ENCODE measurements at places on chromosomes 13 and 19.

- DNase-seq = no peak
These were observed 758.4 kb upstream of the SLITRK1 start for GRCh38 chr13:84640691-84641090.

GRCh38 chr13:34696296-34696695 lies 245.8 kb upstream of the NBEA start:
- DNase-seq = no peak

DNA sequence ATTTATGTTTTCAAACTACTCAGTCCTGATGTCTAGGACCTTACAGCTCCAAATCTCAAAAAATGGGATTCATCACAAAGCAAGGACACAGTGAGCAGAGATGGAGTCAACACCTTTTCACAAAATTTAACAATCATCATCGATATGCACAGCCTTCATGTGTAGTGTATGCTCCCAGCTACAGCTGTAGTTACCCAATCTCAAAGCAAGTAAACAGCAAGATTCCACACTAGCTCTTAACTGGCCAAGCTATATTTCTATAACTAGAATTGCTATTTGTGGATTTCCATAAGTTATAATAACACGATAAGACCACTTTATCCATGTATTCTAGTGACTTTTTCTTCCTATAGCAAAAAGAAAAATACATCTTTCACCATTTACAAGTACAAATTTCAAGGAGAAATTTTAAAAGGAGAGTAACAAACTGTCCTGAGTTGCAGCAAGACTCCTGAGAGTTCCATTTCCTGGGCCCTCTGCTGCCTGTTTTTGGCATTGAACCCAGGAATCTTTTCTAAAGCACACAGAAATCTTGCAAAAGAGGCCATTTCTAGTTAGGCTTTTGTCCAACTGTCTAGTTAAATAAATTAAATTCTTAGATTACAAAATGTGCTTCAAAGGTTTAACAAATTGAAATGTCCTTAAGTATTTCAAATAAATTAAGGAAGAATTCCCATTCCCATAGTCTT lies 460.6 kb downstream of the FGF14 start:
- peak; percentile 38 for DNase-seq

DNA sequence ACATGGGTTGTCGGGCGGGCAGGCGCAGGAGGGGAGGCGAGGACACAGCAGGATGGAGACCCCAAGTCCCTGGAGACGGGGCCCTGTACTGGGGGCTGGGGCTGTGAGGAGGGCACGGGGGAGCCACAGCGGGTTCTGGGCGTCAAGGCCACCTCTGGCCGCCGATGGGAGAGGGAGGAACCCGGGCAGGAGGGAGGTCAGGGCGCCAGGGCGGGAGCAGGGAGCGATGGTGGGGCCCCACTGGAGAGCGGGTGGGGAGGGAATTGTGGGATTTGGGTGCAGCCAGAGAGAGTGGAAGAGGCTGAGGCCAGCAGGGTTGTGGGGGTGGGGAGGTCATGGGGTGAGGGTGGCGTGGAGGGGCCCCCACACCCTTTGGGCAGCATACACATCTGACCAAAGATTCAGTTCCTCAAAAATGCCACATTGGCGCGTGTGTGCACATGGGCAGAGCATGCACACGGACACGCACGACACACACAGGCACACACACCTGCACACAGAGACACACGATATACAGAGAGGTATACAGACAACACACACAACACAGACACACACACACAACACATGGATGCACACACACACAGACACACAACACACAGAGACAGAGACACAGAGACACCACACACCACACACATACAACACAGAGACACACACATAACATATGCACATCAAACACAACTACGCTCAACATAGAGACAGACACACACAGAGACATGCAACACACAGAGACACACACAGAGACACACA lies 54.9 kb downstream of the AP1M1 start:
- no peak for DNase-seq

DNA sequence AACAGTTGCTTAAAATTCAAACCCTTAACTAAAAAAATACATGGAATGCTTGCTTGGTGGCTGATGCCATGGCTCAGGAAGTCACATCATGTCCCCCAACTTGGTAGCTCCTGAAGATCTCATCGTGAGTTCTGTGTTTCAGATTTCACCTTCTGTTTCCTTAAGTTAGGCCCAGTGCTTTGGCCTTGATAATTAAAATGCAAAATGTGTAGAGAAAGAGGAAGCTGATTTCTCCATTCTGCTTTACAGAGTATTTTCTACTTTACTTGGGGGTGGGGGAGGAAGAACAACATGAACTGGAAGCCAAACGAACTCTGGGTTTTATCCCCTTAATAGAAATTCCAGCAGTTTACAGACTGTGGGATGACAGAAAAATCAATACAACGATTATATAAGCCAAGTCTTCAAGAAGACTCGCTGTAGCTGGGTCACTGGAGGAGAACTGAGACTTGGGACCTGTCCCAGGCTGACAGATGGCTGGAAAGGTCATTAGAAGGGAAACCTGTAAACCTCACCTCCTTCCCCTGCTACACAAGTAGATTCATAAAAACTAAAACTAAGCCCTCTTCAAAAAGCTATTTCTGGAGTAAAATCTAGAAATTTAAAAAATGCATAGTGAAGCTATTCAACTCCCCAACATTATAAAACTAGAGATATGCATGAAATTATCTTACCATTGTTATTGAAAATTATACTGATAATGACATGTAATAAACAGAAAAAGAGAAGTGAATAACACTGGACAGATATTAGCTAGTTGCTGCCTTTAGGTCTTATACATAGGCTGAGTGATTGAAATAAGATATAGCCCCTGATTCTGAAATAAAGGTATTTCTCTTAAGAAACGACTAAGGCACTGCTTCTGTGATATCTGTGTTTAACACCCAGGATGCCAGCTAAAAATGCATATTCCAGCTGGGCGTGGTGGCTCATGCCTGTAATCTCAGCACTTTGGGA lies 22.1 kb upstream of the GGACT start:
- peak; percentile 85 for DNase-seq

DNA sequence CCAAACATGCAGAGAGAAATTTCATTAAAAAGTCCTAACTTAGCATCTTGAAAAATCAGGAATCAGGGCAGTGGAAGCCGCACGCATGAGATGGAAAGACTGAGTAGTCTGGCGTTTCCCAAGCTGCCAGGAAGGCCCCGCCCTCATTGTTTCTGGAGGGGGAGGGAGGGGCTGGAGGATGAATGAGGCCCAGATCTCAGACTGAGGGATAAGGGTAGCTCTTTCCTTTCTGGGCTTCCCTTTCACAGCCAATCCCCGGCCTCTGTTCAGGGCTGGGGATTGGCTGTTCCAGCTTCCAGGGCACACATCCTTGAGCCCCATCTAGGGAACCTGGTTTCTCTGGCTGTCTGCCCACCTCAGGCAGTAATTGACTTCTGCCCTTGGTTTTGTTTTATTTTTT lies 7.3 kb downstream of the C19orf53 start:
- peak; percentile 75 for DNase-seq

DNA sequence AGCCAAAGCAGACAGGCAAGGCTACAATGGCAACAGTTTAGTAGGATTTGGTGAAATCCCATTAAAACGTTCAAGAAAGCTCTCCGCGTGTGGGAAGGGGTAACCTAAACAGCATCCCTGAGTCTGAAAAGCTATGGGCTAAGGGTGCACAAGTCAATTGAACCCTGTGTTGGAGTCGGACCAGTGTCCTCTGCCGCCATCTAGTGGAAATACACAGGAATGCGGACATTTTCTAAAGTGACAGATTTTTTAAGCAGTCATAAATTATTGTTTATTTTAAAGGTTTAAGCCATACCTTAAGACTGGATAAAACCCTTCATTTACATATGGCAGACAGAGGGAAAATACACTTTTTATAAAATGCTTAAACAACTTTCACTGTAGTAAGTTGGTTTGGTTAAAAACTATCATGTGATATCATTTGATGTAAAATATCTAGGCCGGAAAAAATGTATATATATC lies 26.5 kb upstream of the LSM14A start:
- DNase-seq = peak; percentile 47

- DNase-seq = no peak
These were observed 7.0 kb downstream of the ARMC6 start for GRCh38 chr19:19040417-19040816.

DNA sequence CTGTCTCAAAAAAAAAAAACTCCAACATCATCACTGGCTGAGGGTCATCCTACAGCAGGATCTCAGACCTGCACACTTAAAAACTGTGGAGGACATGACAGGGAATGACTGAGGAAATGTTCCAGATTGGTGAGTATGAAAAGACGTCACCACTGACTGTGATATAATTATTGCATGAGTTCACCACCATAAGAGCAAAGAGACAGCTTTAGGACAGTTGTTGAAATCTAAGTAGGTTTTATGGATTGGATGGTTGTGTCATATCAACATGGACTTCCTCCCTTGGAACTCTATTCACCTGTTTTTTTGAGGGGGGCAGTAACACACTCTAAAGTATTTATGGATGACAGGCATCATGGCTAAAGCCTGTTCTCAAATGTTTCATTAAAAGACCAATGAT lies 31.5 kb downstream of the KLF12 start:
- no peak for DNase-seq

- DNase-seq = no peak
These were observed 512 bp downstream of the MED4 start for GRCh38 chr13:48094404-48094780.

GRCh38 chr19:52584736-52585440 lies 14.8 kb downstream of the ZNF701 start:
- DNase-seq = no peak

- DNase-seq = peak; percentile 54
These were observed at the start of gene SHISA7 for GRCh38 chr19:55443045-55443823. Gene SHISA7, minus strand, starts transcription at chr19:55443300. Its CDS starts 437 bp downstream, at chr19:55442863.

DNA sequence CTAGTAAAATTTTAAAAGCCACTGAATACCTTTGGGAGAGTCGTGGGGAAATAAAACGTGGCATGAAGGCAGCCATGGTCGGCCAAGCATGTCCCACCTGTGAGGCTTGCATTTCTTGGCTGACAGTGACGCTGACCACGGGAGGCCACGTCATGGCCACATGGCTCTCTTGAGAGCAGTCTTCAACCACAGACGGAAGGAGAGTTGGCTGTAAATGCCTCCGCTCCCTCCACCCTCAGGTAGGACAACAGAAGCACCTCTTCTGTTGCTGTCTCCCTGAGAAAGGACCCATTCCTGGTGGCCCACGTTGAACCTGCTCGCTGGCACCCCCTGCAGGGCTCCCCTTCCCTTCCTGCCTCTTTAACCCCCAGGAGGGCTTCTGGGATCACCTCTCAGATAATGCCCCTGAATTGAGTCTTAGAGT lies 10.6 kb upstream of the LRRC25 start:
- no peak for DNase-seq

- no peak for DNase-seq
These were observed 116.2 kb downstream of the TBC1D4 start for GRCh38 chr13:75365724-75366173.

GRCh38 chr13:32904266-32904665 lies 112.0 kb upstream of the KL start:
- DNase-seq = no peak

DNA sequence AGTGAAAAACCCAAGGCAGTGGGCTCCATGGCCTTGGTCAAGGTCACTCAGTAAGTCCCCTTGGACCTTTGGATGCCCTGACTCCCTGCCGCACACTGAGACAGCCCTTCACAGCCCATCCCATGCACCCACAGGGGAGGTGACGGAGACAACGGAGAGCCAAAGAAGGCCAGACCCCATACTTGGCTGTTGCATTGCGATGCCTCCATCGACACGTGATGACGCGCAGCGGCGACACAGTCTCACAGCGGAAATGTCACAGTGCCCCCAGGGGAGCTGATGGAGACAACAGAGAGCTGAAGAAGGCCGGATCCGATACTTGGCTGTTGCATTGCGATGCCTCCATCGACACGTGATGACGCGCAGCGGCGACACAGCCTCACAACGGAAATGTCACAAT lies 282.4 kb downstream of the TEX29 start:
- no peak for DNase-seq

GRCh38 chr19:55459551-55459949 lies 1.9 kb downstream of the ISOC2 start:
- no peak for DNase-seq

DNA sequence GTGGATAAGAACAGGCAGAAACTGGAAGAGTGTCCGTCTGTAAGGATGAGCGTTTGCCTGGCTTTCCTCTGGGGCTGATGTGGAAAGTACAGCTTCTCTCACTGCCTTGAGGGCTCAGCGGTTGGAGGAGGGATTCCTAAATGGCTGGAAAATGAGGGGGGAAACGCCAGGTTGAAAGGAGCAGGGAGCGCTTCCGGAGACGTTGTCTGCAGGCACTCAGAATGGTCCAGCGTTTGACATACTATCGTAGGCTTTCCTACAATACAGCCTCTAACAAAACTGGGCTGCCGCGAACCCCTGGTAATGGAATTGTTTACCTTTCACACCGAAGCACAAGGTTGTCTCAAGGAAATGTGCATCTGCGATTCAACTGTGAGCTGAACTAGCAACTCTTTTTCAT lies 39.9 kb downstream of the MRPL57 start:
- DNase-seq = no peak

GRCh38 chr13:99042521-99043250 lies 64.8 kb upstream of the DOCK9 start:
- DNase-seq = peak; percentile 42

- no peak for DNase-seq
These were observed 569 bp upstream of the MCF2L start for GRCh38 chr13:112968380-112968909.

DNA sequence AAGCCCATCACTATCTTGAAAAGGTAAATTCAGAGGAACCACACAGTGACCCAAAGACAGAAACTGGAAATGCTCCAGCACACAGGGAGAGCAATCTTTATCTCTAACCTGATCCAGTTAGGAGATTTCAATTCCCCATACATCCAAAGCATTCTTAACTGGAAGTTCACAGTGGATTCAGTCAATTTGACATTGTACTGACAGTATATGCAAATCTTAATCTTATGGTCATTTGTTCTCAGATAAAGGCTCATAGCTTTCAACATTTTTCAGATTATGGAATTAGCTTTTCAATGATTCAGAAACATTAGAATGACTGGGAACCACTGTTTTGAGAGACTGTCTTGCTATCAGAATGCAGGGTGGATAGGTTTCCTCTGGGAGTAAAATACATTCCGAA lies 1455.6 kb downstream of the OLFM4 start:
- DNase-seq = no peak

DNA sequence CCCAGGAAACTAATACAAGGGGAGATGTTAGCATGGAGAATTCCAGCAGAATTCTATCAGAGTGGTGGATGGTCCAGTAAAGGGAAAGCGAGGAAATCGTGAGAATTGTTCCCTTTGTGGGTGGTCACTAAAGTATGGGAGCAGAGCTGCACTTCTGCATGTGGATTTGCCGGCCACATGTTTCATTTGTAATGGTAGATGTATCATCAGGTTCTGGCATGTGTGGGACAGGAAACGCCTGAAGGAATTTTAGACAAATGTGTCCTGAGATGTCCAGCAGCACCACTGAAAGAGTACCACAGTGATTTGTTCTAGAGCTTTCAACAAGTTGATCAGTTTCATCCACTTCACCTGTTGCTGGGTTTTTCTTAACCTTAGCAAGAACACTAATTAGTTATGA lies 308.4 kb downstream of the SHISA2 start:
- no peak for DNase-seq

- peak; percentile 79 for DNase-seq
These were observed 16.6 kb upstream of the LRP3 start for GRCh38 chr19:33177417-33177979.

- DNase-seq = no peak
These were observed 42.0 kb downstream of the DCLK1 start for GRCh38 chr13:36089130-36089647.

- no peak for DNase-seq
These were observed 57.0 kb downstream of the NUFIP1 start for GRCh38 chr13:44932171-44932849.

- no peak for DNase-seq
These were observed 211.9 kb downstream of the NALCN start for GRCh38 chr13:101204270-101205020.

- DNase-seq = peak; percentile 69
These were observed 193.1 kb downstream of the ZNF486 start for GRCh38 chr19:20359933-20360720.

Measured in WERI-Rb-1 (cell line).